Activated CD4-positive, alpha-beta T cell treated with anti-CD3 and anti-CD28 coated beads, Interleukin-2, amount 10 ng/mL, durations not matched to agents 7 days and 5 days (primary cell): ENCODE measurements at places on chromosomes 5 and 9. TPM values are rescaled to one million over a fixed set of nuclear protein-coding genes. Genes with fewer than 3 reads are reported as not detected.
A peak's percentile ranks its signal among the peaks of the same experiment; 100 is the strongest.

GRCh38 chr5:153985498-153985897 lies 53.2 kb downstream of the FAM114A2 start:
- DNase-seq, result no peak

GRCh38 chr9:122797316-122798063 lies 2.4 kb upstream of the OR1K1 start:
- no peak for DNase-seq

The SMIM33 gene
- total RNA-seq, result 1.2 TPM

The CCNJL gene
- total RNA-seq, result not detected

GRCh38 chr5:67306965-67307607 lies 110.5 kb upstream of the CD180 start:
- no peak for DNase-seq

GRCh38 chr9:129697656-129698253 lies 32.3 kb downstream of the PRRX2 start:
- DNase-seq, result no peak

DNA sequence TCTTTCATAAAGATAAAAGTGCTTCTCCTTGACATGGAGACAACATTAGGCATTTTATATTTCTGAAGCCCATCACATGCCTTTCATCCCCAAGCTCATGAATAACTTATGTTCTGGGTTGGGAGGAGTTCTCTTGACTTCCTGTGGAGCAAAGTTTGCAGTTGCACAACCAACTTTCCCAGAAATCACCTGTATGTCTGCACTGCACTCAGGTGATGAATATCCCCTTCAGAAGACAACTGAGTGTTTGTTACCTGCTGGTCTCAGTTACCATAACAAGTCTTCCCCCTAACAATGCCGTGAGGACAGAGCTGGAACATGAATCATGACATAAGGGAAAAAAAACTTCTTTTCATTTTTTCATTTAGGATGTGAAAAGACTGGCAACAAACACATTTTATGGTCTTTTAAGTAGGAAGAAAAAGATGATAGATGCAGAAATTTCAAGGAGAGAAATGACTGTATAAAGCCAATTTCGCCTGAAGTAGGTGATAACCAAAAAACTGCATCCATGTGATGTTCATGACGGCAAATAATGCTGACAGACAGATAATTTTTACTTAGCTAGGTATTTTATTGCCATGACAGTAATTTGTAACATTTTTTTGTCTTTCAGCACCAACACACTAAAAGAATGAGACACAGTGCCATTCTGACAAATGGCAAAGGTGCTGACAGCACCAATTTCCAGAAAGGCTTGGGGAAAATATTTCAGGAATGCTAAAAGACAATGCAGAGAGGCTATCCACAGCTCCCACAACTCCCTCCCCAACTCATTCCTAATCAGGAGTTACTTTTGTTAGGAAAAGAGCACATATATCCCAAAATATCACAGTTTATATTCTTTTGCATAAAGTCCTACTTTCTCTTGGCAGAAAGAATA lies 656.3 kb downstream of the PRELID2 start:
- no peak for DNase-seq

The PROB1 gene
- total RNA-seq, result 3.4 TPM

The IRX4 gene
- total RNA-seq, result not detected

The MLANA gene
- total RNA-seq, result not detected

GRCh38 chr5:111968459-111968858 lies 211.5 kb upstream of the NREP start:
- DNase-seq, result no peak

DNA sequence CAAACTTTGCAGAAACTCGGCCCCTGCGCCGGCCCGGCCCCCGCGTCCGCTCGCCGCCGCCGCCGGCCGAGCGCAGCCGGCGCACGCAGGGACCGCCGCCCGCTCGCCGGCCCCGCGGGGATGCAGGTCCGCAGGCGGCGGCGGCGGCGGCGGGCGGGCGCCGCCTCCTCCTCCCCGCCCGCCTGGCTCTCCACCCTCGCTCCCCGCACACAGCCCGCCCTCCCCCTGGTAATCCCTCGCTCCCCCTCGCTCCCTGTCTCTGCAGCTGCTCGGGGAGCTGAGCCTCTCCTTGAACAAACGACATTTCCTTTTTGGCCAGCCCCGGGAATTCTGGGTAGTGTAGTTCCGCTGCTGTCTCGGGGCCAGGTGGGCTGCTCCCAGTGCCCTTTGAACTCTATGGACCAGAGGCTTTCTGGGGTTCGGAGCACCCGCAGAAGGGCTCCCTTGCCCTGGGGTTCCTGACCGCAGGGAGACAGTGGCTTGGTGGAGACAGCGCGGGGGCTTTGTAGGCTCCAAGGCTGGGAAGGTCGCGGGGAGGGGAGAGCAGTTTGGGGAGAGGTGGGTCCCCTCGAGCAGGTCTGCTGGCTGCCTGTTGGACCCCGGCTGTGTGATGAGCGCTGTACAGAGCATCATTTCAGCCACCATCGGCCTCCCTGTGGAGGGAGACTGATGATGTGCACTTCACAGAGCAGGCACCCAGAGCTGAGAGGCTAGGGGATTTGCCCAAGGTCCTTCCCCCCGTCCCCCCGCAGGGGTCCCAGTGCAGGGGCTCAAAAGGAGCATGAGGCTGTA lies 1.8 kb upstream of the FAM78A start:
- DNase-seq, result peak; percentile 84

DNA sequence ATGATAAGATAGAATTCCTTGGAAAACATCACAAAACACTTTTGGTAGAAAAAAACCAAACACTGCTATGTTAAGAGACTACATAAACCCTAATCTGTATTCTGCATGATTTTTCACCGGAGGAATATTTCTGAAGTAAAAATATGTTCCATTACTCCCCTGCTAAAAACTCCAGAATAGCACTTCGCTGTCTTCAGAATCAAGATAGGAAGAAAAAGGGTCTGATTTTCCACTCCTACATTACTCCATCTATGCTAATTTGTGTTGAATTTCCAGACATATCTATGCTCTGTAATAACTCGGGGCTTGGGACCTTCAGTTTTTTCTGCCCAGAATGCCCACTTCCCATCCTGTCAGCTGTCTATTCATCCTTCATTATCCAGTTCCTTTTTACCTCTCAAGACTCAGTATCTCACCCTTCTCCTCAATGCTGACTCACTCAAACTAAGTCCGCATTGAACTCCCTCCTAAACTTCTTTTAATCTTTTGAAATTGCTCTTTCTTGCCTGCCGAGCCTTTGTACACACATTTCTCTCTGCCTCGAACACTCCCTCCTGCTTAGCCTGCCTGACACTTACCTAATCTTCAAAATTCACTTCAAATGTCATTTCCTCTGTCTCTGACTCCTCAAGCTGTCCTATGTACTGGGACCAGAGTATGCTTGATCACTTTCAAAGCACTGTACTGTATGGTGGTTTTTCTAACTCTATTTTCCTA lies 171.0 kb downstream of the ARRDC3 start:
- DNase-seq, result no peak
